Activated CD4-positive, alpha-beta T cell treated with anti-CD3 and anti-CD28 coated beads, Interleukin-2, amount 50 U/mL, for 16 hours (primary cell): ENCODE measurements at places on chromosomes 7 and 10.

GRCh38 chr10:80544316-80544953 is 6.7 kb downstream of the SH2D4B start:
- DNase-seq = no peak

DNA sequence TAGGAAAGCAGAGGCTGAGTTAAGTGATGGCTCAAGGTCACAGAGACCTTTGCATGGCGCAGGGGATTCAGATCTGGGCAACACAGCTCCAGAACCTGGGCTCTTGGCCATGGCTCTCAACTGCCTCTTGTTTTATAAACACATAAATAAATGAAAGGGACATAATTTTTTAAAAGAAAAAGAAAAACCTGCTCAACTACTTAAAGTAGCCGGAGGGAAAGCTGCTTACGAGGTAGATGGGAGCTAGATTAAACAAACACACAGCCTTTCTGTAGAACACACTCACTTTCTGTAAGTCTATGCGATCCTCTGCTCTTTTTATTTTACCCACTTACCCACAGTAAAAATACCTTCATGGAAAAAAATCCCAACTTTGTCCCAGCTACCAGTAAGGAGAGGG is 81.3 kb downstream of the PIP4K2A start:
- no peak for DNase-seq

GRCh38 chr10:128230401-128230800 is 104.2 kb upstream of the MKI67 start:
- DNase-seq = no peak

GRCh38 chr7:134179036-134180011 is 52.2 kb downstream of the LRGUK start:
- DNase-seq = no peak

DNA sequence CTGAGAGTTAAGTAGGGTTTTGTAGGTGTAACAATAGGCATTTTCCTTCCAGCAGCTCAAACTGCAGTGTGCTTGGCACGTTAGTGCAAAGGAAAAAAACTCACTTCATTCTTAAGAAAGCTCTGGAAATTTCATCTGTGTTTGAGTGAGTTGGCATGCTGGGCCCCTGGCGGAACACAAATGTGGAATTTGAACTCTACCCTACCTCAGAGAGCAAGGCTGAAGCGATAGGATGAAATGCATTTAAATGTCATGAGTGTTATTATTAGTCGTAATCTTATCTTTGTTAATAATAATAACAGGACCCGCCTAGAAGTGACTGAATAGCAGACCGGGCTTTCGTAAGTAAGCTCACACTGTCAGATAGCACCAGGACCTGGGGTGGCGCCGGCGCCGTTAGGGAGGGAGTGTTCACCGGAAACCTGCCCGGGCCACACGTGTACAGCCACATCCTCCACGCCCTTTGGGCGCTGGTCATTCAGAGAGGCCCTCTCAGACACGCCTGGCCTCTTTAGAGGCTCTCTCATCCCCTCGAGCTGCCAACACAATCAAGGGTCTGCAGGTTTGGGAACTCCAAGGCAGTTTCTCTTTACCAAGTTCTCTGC is 63.5 kb downstream of the GRK5 start:
- peak; percentile 50 for DNase-seq

- DNase-seq = no peak
Observed at GRCh38 chr10:109191823-109192222, 731.5 kb downstream of the XPNPEP1 start.

GRCh38 chr10:62900829-62901571 is 84.8 kb upstream of the EGR2 start:
- peak; percentile 18 for DNase-seq

DNA sequence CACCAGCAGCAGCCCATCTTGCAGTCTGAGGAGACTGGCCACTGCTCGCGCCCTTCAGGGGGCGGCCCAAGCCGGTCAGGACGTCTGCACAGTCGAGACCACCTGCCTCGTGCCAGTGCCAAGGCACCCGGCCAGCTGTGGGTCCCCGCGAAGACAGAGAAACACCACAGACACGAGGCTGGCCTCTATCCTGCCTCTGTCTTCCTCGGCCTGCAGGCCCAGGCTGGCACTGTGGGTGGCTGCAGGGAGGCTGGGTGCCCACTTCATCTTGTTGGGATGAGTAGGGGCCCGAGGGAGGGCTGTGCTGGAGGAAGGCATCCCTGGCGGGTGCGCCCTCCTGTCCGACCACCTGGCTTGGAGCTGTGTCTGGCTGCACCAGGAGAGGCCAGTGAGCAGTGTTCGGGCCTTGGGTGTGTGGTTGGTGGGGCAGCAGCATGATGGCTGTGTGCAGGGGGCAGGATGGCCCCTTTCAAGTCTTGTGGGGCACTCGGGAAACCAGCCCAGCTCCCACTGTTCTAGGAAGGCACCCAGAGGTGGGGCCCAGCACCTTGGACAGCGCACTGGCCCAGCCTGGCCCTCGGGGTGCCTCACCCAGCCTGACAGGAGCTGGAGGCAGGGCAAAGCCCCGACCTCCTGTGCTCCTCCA is 7.3 kb downstream of the DPYSL4 start:
- DNase-seq = no peak

GRCh38 chr10:71176661-71177060 is 35.7 kb upstream of the UNC5B start:
- DNase-seq = no peak

GRCh38 chr7:73823257-73823656 is 7.5 kb upstream of the CLDN4 start:
- no peak for DNase-seq

DNA sequence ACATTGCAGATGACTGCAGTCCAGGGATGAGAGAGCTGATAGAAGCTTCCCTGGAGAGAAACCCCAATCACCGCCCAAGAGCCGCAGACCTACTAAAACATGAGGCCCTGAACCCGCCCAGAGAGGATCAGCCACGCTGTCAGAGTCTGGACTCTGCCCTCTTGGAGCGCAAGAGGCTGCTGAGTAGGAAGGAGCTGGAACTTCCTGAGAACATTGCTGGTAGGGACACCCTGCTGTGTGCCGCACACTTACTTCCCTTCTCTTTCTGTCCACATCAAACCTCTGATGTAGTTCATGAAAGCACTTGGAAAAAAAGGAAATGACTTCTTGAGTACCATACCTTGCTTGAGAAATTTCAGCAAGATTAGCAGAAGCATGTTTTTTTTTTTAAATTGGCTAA is 25.3 kb downstream of the MAP3K8 start:
- no peak for DNase-seq

- DNase-seq = peak; percentile 2
Observed at GRCh38 chr7:18727115-18727870, 231.7 kb downstream of the HDAC9 start.

GRCh38 chr10:108014145-108014901 is 849.8 kb upstream of the SORCS1 start:
- DNase-seq = no peak

GRCh38 chr7:128902761-128903585 is 7.5 kb downstream of the KCP start:
- no peak for DNase-seq

DNA sequence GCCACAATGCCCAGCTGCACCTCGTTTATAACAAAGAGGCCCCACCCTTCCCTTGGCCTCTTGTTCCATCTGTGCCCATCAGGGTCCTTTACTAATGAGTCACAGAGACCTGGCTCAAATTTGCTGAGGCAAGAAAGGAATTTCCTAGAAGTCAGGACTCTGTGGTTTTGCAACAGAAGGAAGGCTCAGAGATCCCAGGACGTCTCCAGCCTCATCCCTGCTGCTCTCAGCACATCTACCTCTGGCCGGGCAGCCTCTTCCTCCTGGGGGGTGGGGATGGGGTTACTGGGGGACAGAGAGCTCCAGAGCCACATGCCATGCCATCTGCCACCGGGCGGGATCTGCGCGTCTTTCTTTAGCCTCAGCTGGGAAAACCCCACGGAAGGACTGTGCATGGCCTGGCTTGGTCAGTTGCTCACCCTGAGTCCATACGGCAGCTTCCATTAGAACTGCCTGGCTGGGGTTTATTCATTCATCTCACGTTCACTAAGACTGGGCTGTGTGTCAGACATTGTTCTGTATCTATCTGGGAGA is 41.9 kb upstream of the PSMG3 start:
- DNase-seq = no peak

DNA sequence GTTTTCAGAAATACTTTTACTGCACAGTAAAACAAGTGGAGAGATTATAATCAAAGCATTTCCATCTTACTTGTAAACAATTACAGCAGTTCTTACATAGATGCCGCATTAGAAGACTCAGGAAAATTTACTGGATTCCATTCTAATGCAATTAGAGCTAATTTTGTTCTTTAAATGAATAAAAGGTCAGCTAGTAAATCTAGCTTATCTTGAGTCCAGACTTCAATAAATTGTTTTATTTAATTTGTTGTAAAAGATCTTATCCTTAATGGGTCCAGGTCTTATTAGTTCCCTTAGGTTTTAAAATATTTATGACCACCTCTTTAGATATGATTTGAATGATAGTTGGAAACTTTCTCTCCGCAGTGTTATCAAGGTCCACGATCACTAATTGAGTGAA is 70.2 kb upstream of the GATA3 start:
- DNase-seq = no peak

DNA sequence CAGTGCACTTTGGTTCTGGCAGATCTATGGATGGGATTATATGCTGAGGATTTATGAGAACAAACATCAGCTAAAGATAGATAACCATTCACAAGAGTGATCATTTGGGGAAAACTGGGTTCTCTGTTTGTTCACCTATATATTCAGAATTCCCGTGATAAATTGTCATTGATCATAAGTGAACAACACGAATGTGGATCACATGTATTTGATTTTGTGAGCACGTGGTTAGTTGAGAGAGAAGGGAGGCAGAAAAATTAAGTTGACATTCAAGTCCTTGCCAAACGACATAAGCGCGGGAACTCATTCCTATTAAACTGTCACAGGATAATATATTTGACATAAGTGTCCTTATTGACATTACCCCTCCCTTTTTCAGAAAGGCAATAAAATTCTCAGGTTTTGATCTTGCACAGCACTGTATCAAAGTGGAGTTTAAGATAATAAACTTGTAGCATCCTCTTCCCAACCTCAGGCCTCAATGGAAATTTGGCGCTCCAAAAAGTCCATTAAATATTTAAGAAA is 64.9 kb upstream of the MYO3A start:
- no peak for DNase-seq

GRCh38 chr10:62617652-62618051 is 186.9 kb upstream of the ADO start:
- no peak for DNase-seq

DNA sequence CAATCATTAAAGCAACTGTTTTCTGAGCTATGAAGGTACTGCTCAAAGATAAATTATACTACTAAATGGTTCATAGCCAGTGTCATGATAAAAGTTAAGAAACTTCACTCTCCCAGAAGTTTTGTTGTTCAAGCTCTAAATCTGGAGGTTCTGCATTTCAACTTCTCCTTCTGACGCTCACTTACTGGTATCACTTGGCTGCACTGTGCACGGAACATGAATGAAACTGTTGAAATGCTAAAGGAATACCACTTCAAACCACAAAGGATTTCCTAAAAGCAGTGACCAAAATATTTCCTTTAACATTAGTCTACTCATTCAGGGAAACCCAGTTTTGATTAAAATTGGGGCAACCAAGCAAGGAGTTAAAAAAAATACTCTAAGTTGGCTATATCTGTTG is 93.6 kb downstream of the UBE2H start:
- no peak for DNase-seq

DNA sequence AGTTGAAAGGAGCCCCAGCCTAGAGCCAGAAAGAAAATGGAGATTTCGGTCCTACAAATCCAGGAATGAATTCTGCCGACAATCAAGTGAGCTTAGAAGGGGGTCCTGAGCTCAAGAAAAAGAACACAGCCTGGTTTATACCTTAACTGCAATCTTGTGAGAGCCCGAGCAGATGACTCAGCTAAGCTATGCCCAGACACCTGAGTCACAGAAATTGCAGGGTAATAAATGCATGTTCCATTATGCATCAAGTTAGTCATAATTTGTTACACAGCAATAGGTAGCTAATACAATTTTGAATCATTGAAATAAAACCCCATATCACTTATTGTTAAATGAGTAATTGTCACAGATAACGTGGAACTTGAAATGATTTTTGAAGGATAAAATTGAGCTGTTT is 111.8 kb upstream of the FOXP2 start:
- no peak for DNase-seq

- no peak for DNase-seq
Observed at GRCh38 chr7:18831943-18832342, 285.5 kb downstream of the TWIST1 start.

DNA sequence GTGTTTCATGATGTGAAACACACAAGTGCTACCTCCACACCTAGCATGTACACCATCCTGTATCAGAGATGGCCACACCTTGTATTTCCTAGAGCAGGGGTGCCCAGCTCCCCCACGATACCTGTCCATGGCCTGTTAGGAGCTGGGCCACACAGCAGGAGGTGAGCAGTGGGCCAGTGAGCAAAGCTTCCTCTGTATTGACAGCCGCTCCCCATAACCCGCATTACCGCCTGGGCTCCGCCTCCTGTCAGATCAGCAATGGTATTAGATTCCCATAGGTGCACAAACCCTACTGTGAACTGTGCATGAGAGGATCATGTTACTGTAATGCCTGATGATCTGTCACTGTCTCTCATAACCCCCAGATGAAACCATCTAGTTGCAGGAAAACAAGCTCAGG is 145.6 kb upstream of the RNF32 start:
- DNase-seq = no peak

- peak; percentile 1 for DNase-seq
Observed at GRCh38 chr10:64648915-64649314, 1127.7 kb downstream of the REEP3 start.

DNA sequence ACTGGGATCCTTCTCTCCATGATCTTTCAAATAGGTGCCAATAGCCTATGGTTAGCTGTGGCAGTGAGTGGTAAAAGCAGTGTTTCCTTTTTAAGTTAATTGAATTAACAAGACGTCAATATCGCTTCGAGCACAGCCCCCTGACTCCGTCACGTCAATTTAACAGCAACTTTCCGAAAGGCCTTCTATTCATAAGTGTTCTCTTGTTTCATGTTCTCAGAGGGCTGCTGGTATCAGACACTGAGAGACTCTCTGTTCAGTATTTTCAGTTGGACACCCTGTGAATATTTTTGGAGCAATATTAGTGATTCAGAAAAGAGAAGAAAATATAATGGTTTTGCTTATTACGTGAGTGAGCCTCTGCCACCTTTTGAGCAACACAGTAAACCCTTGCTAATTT is 174.2 kb upstream of the INSYN2A start:
- no peak for DNase-seq

GRCh38 chr7:33041631-33042428 is 20.7 kb downstream of the NT5C3A start:
- no peak for DNase-seq

DNA sequence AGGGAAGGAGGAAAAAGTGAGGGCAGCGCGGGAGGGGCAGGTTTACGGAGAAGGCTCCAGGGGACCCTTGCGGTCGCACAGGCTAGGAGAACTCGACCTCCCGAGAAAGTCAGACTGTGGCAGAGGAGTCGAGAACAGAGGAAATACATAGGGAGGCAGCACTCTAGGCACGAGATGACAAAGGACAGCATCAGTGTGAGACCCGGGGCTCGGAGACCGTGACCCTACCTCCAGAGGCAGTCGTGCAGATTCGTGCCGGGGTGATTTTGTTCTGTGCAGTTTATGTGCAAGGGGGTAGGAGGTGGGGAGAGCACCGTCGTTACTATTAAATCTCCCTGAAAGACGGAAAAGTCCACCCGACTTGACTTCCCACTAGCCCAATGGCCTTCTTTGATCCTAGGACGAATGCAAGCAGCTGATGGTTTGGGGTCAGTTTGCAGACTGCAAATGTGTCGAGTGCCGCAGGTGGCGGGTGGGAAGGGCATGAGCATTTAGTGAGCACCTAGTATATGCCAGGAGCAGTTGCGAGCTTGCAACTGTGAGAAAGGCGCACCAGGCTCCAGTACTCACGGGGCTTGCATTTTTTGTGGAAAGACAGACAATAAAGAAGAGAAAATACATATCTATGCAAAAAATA is 674 bp upstream of the OSBPL3 start:
- DNase-seq = peak; percentile 43
